SW 1271 (cell line): ENCODE measurements at places on chromosomes 3 and 15.

DNA sequence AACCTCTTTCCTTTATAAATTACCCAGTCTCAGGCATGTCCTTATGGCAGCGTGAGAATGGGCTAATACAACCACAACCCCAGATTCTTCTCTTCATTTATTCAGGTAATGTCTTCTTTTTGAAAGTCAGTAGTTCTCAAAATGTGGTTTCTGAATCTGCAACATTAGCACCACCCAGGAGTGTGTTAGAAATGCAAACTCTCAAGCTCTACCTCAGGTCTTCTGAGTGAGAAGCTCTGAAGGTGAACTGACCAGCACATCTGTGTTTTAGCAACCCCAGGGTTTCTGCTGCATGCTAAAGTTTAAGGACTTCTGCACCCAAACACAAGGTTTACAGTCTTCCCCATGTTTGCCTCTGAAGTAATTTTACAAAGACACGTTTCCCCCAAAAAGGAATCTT, 22.3 kb upstream of the TRIM59 start:
- DNase-seq = no peak

- no peak for DNase-seq
These were observed 64.3 kb upstream of the MEX3B start for GRCh38 chr15:82110144-82110543.

DNA sequence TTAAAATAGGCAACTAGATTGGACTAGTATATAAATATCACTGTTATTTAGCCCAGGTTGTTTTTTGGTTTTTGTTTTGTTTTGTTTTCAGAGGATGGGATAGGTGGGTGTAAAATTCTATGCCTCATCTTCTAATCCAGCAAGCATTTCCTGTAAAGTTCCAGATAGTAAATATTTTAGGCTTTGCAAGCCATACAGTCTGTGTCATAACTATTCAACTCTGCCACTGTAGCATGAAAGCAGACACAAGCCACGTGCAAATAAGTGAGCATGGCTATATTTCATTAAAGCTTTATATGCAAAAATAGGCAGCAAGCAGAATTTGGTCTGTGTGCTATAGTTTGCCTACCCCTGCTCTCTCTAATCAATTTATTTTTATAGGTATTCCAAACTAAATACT, 657.3 kb upstream of the TGFBR2 start:
- DNase-seq = no peak

DNA sequence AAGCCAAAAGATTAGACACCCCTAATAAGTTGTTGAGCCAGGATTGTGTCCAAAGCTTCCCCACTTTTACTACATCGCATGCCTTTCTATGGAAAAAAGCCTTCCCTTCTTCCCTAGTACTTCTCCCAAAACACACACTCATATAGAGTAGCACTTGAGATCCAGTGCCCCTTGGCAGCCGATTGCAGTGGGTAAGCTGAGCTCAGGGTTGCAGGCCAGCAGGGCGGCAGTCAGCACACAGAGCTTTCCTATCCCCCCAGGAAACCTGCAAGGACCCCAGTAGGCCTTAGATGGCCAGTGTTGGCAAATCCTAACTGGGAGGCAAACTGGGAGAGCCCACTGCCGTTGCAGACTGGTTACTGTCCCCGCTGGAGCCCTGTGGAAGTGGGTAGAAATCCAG, 75.7 kb upstream of the C15orf39 start:
- no peak for DNase-seq

DNA sequence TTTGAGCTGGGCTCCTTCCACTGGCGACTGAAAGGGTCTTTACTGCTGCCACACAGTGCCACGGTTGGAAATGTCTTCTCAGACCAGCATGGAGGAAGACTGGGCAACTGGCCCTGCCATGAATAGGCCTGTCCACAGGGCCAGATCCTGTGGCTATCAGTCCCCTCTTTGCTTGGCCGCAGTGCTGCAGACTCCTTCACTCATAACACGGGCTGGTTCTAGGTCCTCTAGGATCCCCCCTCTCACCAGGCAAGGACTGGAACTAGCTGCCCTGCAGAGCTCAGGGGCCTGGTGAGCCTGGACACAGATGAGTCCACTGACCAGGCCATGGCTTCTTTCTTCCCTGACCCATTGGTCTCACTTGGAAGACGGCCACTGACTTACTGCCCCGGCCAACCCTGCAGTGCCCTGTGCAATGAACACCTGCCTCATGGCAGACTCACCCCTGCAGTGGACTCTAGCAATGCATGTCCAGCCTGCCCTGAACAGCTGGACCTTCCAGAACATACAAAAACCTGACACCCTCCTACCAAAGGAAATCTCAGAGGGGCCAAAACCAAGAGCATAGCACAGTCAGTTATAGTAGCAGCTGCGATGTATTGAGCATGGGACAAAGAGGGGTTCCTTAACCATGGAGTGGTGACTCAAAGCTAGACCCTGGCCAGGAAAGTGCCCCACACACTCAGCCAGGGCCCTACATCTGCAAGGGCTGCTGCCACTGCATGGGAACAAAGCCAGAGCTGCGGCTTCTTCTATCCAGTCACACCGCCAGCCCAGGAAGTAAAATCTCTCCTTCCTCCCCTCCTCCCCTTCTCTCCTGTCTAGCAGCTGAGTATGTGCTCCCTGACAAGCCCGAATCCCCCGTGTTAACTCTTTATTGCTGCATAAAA, 72.1 kb upstream of the ITGA11 start:
- no peak for DNase-seq

- DNase-seq = no peak
These were observed 40.3 kb upstream of the TSEN2 start for GRCh38 chr3:12443781-12444522.

DNA sequence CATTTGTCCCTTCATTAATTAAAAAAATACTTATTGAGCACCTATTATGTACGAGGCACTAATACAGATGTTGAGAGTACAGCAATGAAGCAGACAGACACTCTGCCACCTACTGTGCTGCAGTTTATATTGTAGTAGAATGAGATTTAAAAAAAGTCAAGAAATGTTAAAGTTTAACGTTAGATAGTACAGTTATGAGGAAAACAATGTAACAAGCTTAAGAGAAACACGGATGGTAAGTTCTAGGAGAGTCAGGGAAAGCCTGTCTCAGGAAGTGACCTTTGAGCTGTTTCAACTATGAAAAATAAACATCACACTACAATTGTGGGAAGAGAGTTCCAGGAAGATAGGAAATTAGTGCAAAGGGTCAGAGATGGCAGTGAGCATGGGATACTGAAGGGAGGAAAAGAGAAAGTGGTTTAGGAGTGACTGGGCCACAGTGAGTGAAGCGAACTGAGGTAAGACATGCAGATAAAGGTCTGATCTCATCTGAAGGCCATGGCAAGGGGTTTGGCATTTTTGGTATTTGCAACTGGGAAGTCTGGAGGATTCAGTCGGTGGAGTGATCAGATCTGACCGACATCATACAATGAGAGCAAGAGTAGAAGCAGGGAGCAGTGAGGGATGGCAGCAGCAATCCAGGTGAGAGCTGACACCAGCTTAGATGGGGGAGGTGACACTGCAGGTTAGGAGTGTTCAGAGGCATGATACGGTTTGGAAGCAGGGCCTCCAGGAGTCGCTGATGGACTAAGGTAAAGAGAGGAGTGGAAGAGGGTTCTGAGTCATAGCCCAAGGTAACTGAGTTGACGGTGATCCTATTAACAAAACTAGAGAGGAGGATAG, 28.5 kb downstream of the PLSCR4 start:
- DNase-seq = no peak

- no peak for DNase-seq
These were observed 220.4 kb upstream of the MDFIC2 start for GRCh38 chr3:70532806-70533205.

DNA sequence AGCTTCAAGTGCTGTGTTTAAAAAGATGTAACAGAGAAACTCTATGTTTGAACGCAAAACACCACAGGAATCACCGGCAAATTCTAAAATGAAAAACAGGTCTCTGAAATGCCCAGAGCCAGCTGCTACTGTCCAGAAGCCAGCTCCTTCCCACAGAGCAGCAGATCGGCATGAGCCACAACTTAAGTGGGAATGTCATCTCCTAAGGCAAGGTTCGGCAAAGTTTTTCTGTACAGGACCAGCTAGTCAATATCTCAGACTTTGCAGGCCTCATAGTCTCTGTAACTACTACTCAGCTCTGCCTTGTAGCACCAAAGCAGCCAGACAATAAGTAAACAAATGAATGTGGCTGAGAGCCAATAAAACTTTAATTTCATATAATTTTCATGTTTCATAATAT, 4.9 kb downstream of the PLOD2 start:
- DNase-seq = no peak

DNA sequence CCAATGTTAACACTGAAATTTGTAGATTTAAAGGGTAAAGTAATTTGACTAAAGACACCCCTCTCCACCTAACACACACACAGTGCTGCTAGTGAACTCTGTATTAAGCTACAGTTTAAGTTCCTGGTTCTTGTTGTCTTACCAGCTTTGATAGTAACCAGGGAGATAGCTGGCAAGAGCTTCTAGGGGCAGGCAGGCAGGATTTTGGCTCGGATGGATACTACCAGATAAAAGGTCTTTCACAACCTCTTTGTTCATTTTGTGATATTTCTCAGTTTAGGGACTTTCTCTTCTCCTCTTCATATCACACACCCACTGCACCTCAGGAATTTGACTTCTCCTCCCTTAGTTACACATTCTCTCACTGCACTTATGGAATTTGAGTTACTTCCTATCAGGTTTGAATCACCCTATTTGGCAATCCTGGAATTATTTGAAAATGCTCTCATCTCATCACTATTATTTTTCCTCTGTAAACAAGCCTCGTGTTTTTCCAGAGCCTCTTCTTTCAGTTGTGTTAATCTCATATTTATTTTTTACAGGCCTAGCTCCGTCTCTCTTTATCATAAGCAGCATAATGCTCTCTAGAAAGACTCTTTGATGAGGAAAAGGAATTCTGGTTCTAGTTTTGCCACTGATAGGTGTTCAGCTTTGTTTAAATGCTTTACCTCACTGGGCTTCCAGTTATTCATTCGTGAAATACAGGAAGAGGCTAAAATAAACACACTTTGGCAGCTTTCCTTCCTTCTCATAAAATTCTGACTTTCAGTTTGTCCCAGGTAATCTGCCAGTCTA, 23.0 kb upstream of the CLDN1 start:
- peak; percentile 78 for DNase-seq

- DNase-seq = no peak
These were observed 126.7 kb downstream of the MYLK start for GRCh38 chr3:123757281-123757940.

DNA sequence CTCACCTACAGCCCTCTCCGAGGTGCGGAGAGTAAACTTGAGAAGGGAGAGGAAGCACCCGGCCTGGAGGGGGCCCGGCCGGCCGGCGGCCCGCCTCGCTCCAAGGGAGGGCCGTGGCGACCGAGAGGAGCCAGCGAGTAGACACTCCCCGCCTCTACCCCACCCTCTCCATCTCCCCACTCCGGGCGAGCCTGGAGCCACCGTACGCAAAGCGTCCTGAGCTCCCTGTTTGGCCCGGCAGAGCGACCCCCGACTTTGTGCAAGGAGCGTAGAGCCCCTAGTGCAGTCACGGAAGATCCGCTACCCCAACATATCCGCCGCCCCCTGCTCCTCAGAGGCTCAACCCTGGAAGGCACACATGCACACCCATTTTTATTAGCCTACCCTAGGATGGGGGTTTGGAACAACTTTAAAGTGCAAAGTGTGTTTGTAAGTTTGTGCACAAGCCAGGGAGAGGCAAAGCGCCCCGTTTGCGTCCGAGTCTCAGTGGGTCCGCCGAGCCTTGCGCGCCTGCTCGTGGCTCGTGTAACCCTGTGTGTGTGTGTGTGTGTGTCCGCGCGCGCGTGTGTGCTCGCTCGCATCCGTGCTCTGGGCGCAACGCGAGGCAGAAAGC, 508 bp upstream of the SMAD6 start:
- no peak for DNase-seq

- DNase-seq = no peak
These were observed 331 bp downstream of the RNU6-1 start for GRCh38 chr15:67839499-67839928.

DNA sequence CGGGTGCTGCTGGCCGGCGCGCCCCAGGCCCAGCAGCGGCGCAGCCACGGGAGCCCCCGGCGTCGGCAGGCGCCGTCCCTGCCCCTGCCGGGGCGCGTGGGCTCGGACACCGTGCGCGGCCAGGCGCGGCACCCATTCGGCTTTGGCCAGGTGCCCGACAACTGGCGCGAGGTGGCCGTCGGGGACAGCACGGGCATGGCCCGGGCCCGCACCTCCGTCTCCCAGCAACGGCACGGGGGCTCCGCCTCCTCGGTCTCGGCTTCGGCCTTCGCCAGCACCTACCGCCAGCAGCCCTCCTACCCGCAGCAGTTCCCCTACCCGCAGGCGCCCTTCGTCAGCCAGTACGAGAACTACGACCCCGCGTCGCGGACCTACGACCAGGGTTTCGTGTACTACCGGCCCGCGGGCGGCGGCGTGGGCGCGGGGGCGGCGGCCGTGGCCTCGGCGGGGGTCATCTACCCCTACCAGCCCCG, 777 bp downstream of the LOXL1 start:
- DNase-seq = no peak

- no peak for DNase-seq
These were observed 170.2 kb downstream of the SUCNR1 start for GRCh38 chr3:152043620-152044019.

DNA sequence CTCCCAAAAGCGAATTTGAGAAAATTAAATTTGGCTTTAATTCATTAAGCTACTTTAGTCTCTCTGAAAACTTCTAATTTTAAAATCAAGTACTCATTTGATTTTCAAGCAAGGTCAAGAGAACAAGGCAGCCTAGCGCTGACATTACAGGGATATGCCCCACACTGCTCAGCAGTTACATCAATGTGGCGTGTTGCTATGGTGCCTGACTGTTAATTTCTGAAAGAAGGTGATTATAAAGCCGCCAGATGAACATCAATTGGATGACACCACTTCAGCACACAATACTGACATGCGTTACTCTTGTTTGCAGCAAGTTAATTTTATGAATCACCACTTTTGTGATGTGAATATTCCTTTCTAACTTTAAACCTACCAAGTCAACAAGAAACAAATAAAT, 284.4 kb downstream of the FOXP1 start:
- no peak for DNase-seq

GRCh38 chr15:70120958-70121623, 23.4 kb upstream of the TLE3 start:
- no peak for DNase-seq

DNA sequence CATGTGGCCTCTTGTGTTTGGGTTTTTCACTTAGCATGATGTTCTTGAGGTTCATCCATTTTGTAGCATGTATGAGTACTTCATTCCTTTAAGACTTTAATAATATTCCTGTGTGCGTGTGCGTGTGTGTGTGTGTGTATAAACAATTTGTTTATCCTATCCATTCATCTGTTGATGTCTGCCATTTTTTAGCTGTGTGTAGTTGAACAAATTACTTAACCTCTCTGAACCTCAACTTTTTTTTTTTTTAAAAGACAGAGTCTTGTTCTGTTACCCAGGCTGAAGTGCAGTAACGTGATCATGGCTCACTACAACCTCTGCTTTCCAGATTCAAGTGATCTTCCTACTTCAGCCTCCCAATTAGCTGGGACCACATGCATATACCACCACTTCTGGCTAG, 47.3 kb downstream of the EBLN2 start:
- DNase-seq = no peak

GRCh38 chr3:132326251-132326650, 9.0 kb downstream of the ACP3 start:
- no peak for DNase-seq

GRCh38 chr3:99934975-99935797, 117.5 kb downstream of the CMSS1 start:
- DNase-seq = no peak

GRCh38 chr3:67940210-67940952, 286.0 kb upstream of the SUCLG2 start:
- DNase-seq = no peak
